ENCODE measurements at places on chromosomes 7 and 10.

GRCh38 chr7:95684037-95684436, 87.7 kb upstream of the PDK4 start:
- no peak for DNase-seq

DNA sequence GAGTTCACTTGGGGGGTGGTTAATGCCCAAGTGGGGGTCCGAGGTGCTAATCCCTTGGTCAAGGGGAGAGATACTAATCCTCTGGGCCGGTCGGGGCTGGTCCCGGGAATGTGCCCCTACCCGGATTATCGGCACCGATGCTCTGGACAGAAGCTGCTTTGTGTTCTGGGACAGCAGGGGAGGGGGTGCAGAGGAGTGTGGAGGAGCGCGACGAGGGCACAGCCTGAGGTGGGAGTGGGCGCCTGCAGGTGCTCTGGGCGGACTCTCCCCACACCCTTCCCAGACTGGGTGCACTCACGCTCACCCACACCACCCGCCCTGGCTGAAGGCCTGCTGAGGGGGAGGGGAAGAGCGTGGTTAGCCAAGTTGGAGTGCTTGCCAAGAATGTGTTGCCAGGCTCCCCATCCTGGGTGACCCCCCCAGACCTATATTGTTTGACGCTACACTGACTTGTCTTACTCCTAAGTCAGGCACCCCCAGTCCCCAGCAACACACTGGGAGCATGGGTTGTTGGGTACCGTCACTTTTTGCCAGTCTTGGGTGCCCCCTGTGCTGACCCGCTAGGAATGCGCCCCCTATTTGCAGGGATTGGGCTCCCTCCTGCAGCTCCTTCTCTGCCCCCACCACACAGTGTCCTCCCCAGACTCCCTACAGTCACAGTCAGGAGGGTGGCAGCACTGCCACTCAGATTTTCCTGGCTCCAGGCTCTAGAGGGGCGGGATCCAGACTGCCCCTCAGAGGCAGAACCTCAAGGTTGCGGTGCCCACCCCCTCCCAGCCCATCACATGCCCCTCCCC, 1.2 kb downstream of the SLC4A2 start:
- no peak for DNase-seq

- no peak for DNase-seq
Observed at GRCh38 chr7:27224983-27225934, 17.3 kb upstream of the EVX1 start.

DNA sequence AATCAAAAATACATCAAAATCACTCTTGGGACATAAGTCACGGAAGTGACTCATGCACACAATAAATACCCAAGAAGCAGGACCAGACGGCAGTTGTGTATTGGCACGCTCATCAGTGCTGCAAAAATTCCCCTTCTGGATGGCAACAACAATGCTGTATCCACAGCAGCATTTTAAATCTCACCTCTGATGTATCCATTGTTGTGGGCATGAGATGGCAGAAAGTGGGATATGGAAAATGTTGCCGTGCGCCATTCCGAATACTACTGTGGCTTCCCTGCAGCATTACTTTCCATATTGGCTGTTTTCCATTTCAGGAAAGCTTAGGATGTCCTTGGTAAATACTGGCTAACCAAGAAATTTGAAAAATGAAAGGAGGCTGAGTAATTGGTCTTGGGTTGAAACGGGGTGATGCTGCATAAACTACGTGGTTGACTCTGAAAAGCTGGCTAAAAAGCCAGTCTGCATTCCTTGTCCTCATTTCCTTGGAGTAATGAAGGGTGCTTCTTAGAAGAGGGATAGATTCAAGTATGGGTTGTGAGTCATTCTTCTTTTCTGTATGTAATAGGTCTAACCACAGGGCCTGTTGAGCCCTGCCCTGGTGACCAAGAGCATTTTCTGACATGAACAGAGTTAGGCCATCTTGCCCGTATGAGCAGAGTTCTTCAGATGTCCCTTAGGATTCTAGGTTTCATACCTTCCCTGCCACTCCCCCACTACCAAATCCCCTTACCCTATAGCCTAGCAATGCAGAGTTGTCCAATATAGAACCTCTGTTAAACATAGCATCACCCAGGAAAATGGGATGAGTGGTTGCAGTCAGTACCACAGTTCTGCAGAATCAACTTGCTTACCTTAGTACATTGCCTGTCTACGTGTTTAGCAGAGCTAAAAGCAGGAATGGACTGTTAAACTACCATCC, 36.3 kb upstream of the TOMM7 start:
- no peak for DNase-seq

- no peak for DNase-seq
Observed at GRCh38 chr10:30422981-30423654, 10.9 kb upstream of the MAP3K8 start.

DNA sequence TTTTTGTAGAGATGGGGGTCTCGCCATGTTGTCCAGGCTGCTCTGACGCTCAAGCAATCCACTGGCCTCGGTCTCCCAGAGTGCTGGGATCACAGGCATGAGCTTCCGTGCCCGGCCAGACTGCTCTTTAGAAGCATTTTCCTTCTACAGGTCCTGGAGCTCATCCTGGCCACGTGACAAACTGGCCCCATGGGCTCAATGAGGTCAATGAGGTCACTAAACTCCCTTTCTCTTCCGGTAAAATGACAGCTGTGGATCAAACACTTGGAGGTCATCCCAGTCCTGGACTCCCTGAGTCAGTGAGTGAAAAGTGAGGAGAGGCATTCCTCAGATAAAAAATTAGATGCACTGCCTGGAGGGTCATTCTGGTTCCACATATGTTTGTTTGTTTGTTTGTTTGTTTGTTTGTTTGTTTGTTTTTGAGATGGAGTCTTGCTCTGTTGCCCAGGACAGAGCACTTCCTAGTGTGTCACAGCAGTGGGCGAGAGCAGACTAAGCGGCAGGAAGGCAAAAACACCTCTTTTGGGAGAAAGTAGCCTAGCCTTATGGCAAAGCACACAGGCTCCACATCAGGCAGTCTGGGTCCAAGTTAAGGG, 134.9 kb downstream of the TNS3 start:
- DNase-seq, result no peak

GRCh38 chr10:32923134-32923533, 34.9 kb downstream of the ITGB1 start:
- DNase-seq, result no peak

DNA sequence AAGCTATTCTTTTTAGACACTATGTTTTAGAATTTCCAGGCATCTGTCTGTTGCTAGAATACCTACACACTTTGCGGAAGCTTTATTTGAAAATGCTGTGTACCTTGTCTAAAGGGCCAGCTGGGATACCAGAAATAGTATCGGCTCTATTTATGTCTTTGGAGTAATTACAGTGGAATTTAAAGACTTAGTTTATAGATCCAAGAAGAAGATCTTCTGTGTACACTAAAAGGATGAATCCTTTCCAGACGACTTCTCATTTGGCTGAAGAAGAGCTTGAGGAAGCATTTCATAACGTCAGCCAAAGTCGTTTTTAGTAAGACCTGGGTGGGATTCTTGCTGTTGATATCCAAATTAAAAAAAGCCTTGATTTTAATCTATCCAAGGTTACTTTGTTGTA, 365.9 kb downstream of the INHBA start:
- DNase-seq, result no peak

GRCh38 chr7:18770154-18770811, 274.7 kb downstream of the HDAC9 start:
- no peak for DNase-seq

DNA sequence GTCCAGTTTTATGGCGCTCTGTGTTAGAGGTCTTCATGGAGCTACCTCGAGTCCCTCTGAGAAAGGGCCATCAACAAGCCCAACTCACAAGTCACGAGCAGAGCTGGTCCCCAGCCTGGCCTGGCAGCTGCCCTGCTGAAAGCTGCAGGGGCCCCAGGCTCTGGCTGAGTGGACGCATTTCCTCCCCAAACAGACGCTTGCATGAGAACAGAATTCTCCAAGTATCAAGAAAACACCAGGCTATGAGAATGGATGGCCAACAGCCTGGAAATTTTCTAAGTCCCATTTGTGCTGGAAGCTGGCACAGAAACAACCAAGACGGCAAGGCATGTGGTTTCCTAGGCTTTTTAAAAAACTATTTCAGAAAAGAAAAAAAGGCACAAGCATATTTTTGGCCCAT, 114.8 kb downstream of the FAM53B start:
- DNase-seq, result no peak

- no peak for DNase-seq
Observed at GRCh38 chr10:122374859-122375678, 561 bp downstream of the PLEKHA1 start.

DNA sequence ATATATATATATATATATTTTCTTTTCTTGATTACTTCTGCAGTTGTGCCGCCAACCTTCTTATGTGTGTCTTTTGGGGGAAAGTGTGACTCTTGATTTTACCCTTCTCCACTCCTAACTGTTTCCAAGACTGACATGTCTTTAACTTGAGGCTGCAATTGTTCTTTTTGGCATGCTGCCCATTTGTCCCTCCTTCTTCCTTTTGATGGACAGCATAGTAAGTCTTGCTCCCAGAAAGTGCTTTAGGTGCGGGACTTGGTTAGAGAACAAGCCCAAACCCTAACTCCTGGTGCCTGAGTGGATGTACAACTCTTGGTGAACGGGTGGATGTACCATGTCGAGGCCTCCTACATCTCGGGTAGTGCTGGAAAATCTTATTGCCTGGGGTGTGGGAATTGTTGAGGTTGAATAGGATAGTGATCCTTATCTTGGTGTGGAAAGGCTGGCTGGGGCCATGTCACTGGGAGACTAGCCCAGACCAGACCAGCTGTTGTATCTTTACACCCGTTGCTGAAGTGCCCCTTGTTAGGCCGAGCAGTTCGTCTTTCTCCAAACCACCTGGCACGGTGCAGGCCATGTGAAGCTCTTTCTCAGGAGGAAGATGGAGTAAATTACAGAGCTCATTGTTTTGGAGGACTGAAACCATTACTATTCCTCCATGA, 16.3 kb downstream of the TCF7L2 start:
- DNase-seq, result no peak

DNA sequence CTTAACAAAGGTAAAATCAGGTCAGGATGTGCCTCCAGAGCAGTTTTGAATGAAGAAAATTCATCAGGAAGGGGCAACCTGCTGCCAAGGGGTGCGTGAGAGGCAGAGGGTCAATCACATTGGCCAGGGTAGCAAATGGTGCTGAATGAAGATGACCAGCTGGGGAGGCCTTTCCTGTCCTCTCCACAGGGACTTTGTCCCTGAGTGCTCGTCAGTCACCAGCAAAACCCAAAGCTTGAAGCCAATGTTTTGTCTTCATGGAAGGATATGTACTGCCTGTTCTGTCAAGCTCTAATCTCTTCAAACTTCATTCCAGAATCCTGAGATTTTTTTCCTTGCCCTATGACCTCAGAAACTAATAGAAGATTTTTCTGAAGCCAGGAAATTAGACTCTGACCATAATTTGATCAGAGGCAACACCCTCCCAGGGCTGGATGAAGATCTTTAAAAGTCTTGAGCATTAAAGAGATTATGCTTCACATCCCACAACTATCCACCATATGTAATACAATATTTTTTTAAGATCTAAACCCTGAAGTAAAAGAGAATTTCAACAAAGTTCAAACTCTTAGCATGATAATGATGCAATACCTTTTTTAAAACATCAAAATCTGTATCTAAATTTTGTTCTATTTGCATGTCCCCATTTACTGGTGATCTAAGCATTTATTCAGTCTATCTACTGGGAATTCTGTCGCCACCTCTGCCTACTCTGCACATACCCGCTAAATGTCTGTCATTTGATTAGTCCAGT, 243.0 kb downstream of the SNX13 start:
- DNase-seq, result no peak

DNA sequence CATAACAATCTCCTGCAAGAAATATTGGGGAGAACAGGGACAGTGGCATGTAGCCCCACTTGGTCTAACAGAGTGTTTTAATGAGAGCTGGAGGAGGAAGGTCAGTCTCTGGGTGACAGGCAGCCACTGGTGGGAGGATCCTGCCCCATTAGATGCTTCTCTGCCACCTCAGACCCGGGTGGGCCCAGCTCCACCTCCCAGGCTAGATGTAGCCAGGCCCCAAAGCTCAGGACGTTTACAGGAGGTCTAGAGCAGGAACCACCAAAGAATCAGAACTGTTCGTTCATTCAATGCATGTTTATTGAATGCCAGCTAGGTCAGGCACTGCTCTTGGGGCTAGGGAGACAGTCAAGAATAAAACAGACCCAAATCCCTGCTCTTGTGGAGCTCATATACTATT, 28.4 kb upstream of the GPNMB start:
- no peak for DNase-seq

DNA sequence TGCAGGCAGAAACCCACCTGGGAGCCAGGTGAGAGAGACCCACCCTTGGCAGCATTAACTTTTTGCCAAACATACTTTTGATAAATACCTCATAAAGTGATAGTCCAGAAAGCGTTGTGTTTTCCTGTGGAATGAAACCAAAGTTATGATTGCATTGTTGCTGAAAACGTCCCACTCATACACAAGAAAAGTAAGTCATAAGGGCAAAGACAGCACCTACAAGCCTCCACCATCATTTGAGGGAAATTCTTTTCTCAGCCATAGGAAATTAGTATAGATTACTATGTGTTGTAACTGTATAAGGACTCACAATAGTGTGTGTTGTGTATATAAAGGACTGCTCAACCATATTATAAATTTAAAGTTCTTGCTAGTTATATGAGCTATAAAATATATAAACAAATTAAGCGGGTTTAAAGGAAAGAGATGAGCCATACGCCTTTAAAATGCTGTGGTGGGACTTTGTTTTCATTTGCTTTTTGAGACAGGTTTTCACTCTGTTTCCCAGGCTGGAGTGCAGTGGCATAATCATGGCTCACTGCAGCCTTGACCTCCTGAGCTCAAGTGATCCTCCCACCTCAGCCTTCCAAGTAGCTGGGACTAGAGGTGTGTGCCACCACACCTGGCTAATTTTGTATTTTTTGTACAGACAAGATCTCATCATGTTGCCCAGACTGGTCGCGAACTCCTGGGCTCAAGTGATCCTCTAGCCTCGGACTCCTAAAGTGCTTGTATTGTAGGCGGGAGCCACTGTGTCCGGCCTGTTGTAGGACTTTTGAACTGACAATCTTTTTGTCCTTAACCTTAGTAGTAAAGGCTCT, 160.8 kb downstream of the PKD1L1 start:
- no peak for DNase-seq

- no peak for DNase-seq
Observed at GRCh38 chr10:62765726-62766125, 38.8 kb upstream of the ADO start.

- DNase-seq, result no peak
Observed at GRCh38 chr10:124032971-124033886, 60.2 kb downstream of the CHST15 start.

DNA sequence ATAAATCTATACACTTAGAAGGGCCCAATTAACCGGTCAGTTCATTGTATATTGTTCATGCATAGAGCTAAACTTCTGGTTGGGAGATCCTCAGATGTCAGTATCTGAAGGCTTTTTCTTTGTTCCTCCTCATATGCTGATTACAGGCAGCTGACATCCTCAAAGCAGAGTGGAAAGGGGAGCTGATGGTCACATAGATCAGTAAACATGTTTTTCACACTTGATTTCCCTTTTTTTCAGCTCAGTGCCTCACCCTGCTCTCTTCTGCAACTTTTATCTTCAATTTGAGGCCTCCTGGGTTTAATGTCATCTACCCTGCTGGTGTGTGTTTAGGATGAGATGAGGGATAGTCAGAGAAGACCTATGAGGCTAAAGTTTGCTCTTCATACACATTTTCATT, 297.9 kb upstream of the FZD1 start:
- no peak for DNase-seq

- DNase-seq, result no peak
Observed at GRCh38 chr10:112689327-112690072, 242.5 kb downstream of the VTI1A start.

GRCh38 chr7:154965014-154965413, 37.9 kb downstream of the PAXIP1 start:
- DNase-seq, result no peak

Data from NCI-H1048 (cell line).